Femur (tissue), 1 donor: ENCODE measurements at places on chromosomes 11 and 22.

DNA sequence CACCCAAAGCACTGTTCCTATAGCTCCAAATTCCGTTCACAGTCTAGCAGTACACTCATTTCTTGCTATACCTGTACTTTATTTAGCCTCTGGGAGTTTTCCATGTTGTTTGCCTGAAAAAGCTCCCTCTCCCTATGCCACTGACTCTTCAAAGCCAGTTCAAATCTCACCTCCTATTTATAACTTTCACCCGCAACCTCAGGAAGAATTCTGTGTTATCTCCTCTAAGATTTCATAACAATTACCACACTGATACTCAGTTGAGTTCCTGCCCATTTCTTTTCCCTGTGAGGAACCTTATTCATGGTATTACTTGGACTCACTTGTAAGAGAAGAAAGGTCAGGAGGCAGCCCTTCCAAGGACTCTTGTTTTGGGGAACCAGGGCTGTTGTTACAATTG, 25.2 kb downstream of the GDPD4 start:
- DNase-seq: no peak

DNA sequence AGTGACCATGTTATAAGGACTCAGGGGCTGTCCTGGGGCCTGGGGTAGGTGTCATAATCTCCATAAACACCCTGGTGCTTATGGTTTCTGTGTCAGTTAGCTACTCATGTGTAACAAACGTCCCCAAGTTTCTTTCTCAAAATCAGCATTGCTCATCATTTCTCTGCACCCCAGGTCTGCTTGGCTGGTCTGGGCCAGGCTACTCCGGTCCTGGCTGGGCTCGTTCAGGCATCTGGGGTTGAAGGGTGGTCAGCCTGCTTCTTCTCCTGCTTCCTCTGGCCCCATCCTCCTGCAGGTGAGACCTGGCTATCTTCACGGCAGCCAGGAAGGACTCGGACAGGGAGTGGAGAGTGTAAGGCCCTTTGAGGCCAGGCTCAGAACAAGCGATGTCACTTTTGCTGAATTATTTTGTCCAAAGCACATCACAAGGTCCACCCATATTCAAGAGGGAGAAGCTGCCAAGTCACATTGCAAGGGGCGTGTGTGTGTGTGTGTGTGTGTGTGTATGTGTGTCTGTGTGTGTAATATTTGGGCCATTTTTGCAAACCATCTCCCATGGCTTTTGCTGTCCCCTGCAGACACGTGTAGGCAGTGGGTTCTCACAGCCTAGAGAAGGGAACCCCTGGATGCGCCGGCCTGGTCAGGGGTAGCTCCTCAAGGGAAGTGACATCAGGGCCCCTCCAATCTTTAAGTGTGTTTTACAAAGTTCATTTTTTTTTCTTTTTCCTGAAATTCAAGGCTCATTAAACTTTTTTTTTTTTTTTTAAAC, 535.8 kb downstream of the TBC1D22A start:
- no peak for DNase-seq

DNA sequence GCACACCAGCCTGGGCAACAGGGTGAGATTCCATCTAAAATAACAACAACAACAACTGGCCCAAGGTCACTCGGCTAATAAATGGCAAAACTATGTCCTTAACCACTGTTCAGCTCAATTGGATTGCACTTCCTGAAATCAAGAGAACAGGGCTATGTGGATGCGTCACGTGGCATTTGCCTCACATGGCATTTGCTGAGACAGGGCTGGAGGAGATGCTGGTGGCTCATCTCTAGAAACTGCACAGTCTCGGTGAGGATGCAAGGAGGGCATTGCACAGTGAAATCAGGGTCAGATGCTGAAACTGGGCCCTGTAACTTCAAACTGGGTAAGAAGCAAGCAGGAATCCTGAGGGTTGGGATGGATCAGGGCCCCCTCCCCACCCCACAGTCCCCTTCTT, 171.9 kb downstream of the BUD13 start:
- no peak for DNase-seq

- no peak for DNase-seq
Observed at GRCh38 chr11:116853461-116854073, 16.1 kb upstream of the APOA1 start.

DNA sequence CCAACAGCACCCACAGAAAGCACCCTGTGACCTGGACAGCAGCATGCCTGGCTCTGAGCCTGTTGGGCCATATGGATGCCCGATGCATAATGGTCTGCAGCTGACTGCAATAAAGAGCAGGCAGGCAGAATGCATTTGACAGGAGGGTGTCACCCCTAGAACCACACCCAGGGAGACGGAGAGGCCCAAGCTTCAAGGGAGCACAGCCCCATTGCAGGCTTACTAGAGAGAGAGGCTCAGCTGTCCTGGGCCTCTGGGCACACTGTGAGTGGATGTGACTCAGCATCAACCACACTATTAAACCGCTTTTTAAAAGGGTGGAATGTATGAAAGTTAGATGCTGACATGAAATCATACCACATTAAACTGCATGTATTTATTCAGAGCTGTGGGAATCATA, 365.3 kb downstream of the CTTN start:
- DNase-seq: no peak

GRCh38 chr22:29493636-29494035, 13.6 kb downstream of the NEFH start:
- DNase-seq: no peak

- DNase-seq: no peak
Observed at GRCh38 chr22:39144101-39144767, 8.2 kb downstream of the CBX7 start.

- no peak for DNase-seq
Observed at GRCh38 chr11:119023741-119024140, 5.2 kb downstream of the TRAPPC4 start.

DNA sequence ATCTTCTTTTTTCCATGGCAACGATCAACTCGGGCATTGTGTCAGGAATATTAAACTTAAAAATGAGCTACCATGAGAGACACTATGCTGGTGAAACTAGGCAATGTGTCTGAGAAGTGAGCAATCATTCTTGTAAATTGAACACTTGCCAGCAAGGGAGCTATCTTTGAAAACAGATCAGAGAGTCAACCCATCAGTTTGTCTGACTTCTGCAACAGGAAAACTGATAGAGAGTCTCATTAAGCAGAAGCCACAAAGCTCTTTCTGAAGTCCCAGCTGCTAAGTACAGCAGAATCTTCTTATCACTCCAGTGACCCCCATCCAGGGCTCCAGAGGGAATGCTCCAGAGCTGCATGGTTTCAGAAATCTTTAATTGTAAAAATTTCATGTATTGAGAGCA, 114.7 kb downstream of the MSANTD4 start:
- no peak for DNase-seq

DNA sequence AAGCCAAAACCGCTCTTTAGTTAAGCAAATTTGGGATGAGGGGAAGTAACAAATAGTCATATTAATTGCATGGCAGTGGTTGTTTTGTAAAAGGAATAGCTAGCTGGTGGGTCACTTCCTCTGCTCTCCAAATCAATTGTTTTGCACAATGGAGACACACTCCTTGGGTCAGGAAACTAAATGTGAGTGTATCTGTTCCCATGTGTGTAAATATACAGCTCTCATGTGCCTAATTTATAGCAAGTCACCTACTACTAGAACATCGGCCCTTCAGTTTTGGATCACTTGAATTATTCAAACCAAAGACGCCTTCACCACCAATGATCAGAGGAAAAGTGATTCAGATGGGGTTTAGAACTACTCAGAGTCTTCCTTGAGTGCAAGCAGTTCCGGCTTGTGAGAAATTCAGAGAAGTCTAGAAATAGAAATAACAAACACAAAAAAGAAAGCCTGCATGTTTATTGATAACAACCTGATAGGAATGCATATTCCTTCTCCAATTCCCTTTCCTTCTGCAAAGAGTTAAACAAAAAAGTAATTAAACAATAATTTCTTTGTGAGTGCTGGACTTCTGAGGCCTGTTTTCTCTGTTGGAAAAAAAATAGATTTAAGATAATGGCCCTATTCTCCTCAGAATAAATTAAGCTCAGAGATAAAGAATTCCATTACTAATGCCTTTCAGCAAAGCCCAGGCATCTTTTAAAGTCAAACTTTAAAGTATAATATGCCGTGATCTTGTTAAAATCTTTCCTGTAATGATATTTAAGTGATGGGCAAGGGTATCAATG, 100.4 kb downstream of the KIRREL3 start:
- DNase-seq: no peak

DNA sequence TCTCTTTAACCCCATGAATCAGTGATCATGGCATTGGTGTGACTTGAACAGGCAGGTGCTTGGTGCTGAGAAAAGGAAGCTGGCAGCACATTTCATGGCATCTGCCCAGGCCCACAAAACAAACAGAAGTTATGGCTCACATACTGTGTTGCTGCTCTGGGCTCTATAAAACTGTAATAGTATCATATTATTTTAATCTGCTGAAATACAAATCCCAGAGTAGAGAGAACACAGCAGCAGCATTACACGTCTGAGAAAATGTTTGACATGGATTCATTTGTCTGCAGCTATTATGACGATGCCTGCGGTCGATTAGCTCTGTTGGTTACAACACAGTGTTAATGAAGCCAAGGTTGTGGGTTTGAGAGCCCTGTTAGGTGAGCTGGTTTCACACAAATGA, 80.8 kb downstream of the ALX4 start:
- no peak for DNase-seq

DNA sequence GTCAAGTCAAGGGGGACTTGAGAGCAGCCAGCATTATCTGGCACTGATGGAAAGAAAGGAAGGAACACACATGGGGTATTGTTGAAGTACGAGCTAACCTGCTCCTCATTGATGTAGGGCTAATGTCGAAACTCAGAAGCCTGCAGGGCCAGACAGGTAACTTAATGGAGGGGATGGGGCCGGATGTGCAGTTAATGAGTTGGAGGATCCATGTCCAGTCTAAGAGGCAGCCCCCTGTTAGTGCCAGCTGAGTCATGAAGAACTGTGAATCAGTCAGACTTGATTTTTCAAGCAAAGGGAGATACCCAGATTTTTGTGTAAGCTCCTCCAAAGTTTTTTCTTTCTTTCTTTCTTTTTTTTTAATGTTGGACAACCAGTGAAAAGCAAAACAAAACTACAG, 65.6 kb downstream of the CECR2 start:
- DNase-seq: no peak

- no peak for DNase-seq
Observed at GRCh38 chr22:45731798-45732495, 60.3 kb downstream of the ATXN10 start.

GRCh38 chr11:69321877-69322361, 28.0 kb downstream of the MYEOV start:
- DNase-seq: no peak

DNA sequence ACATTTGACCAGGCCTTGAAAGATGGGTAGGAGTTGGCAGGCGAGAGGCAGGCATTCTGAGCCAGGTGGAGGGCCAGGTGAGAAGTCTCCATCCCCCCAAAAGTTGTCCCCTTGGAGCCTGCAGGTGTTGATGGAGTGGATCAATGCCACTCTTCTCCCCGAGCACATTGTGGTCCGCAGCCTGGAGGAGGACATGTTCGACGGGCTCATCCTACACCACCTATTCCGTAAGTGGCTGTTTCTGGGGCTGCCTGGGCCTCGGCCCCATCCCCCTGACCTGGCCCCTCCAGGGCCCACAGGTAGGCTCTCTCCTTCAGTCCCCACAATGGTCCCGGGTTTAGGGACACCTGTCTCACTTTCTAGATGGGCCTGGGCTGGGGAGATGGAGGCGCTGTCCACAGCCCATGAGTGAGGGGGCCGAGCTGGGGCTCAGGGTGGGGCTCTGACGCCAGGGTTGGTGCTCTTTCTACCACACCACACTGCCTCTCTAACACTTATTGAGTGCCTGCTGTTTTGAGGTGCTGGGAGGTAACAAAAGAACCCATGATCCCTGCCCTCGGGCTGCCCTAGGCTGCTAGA, 7.0 kb downstream of the PARVG start:
- DNase-seq: no peak

DNA sequence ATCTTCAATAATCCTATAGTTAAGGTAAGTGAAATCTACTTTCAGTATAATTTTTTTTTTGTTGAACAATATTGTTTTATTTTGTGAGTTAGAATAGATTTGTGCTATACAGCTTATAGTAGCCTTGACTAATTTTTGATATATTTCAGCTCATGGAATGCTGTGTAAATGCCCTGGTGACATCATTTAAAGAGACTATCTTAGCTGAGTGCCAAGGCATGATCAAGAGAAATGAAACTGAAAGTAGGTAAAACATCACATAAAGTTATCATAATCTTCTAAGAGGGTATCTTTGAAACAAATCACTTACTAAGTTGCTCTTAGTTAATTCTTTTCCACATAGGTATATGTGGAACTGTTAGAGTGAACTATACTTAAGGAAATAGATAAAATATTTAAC, 51.4 kb upstream of the ACAT1 start:
- no peak for DNase-seq

DNA sequence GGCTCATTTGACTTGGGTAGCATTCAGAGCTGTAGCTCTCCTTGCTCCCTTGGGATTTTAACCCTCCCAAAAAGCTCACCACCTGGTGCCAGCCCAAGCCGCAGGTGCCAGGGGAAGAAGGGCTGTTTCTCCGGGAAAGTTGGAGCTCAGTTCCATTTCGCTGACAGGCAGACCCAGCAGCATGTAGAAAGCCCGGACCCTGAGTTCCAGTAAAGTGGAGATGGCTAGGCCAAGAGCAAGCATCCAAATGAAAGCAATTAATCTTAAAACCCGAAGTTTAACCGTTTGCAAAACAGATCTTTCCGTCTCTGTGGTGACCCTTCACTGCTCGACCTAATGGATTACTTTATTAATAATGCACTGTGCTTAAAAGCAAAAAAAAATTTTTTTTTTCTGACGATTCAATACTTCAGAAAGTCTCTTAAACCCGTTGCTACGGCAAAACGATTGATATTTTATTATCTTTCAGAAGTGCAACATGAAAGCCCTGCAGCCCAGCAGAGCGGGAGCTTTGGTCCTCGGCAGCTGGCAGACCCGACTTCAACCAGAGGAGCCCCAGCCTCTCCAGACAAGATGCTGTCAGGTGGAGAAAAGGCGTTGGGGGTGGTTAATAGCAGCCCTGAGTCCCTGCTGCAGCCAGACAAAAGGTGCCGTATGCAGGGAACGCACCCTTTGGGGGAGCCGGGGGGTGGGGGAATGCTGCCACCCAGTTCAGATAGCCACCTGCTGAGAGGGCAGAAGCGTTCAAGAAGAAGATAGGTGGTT, 3.3 kb downstream of the LMO1 start:
- no peak for DNase-seq
